SIG-M5 (cell line): ENCODE measurements at places on chromosomes 7 and 10.

GRCh38 chr10:123146013-123146893 is 1.7 kb upstream of the HMX2 start:
- DNase-seq = no peak

DNA sequence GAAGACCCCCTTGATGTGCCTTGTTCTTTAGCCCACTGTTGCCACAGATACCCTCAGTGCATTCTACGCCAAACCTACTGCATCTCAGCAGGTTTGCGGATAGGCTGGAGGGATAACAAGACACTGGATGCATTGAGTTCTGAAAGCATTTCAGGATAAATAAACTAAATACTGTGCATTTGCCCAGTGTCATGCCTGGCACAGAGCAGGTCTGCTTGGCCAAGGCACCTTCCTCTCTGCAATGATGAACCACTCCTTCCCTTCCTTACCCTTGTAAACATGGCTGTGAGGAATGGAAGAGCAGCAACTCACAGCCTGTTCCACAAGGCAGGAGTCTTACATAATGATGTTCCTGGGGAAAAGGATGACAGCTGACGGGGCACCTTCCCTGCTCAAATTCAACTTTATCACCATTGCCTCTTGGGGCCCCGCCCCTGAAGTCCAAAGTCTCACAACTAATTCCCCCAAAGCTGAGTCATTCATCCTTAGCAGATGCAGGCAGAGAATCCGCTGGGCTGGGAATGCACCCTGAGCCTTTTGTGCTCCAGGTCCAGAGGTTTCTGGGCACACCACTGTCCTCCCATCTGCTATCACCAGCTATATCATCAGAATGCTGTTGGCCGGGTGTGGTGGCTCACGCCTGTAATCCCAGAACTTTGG is 11.6 kb downstream of the DDX56 start:
- no peak for DNase-seq

DNA sequence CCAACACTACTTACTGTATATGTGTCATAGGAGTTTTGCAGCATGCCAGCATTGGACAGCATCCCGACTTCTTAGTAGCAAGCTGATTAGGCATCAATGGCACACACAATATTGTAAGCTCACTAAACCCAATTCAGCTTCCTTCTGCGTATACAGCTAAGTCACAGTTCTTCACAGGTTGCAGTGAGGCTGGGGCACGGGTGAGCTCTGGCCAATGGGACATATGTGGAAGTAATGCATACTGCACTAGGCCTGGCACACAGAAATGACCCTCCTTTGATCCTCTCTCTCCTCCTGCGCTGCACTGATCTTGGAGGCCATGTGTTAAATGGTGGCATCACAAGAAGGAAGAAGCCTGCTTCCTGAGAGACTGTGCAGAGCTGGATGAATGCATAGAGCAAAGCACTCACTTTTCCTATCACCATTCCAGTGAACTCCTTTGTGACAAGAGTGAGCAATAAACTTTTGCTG is 11.9 kb downstream of the RAB11FIP2 start:
- no peak for DNase-seq

DNA sequence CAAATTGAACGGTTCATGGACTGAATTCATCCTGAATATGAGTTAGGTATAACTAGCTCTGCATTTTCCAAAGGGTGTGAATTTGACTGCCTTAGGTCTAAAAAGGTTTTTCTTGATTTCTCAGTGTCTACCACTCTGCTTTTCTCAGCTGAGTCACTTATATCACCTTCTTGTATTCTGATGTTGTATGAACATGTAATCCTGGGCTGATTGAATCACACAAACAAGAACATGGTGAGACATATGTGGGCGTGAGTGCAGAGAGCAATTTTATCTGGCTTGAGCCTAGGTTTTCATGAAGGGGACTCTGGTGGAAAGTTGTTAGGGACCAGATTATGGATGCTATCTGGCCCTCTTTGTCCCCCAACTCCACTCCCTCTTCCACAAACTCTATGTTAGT is 239.8 kb downstream of the SUGCT start:
- DNase-seq = no peak

DNA sequence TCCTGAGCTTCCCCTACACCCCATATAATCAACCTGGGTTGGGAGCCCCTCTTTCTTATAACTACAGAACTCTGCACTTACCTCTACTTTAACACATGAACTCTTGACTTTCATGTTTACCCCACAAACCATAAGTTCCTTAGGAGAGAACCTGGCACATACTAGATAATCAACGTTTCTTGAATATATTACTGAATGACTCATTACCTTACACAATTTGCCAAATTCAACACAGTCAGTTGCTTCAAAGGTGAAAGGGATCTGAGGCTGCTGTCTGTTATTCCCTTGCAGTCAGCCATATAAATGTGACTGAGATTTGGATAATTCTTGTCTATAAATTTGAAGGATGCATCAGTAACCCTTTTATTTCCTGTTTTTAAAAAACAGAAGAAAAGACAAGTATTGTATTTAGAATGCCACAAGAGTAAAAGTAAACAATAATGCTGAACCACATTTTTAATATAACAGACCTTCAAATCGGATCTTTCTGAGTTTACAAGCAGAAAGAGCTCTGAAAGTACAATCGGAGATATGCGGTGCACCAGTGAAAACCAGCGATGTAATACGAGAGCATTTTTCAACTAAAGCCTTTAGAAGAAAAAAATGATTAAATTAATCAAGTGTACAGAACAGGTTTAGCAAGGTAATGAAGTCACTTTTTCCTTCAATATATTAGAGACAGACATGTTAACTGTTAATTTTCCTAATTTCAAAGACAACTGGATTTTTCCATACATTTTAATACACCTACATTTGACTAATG is 29.5 kb upstream of the LRRC17 start:
- no peak for DNase-seq

- DNase-seq = no peak
These were observed 24.3 kb upstream of the NKX6-2 start for GRCh38 chr10:132810141-132810806.

GRCh38 chr10:34612938-34613337 is 202.2 kb downstream of the PARD3 start:
- no peak for DNase-seq

GRCh38 chr10:137031-137430 is 1.8 kb downstream of the ZMYND11 start:
- no peak for DNase-seq

GRCh38 chr10:98212196-98212595 is 55.8 kb downstream of the LOXL4 start:
- no peak for DNase-seq

- DNase-seq = no peak
These were observed 505.1 kb upstream of the FOXK1 start for GRCh38 chr7:4177001-4177400.

DNA sequence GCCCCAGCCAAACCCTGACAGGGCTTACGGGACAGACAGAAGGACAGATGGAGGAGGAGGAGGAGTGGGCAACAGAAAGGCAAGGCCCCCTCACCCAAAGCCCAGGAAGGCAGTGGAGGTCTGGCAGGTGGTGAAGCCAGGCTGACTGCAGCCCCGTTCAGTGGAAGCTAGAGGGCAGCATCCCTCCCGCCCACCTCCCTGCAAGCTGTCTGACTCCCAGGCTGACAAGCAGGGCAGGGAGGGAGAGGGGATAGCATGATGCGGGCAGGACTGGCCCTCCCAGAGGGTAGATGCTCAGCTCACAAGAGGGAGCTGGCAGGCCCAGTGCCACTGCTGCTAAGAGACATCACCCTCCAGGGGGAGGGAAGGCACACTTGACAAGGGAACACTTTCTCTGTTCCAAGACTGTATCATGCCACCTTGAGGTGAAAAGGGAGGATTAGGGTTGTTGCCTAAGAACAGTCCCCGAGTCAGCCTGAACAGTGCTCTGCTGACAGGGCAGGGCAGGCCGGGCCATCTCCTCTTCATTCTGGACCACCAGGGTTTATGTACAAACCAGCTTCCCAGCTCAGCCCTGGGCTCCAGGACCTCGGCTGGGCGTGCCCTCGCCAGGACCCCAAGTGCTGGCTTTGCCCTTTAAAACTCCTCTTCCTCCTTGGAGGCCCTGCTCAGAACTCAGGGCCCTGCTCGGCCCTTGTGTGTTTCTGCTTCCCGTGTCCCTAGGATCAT is 61.8 kb downstream of the RASGEF1A start:
- no peak for DNase-seq

- no peak for DNase-seq
These were observed 149.2 kb downstream of the GNAT3 start for GRCh38 chr7:80362677-80363076.

DNA sequence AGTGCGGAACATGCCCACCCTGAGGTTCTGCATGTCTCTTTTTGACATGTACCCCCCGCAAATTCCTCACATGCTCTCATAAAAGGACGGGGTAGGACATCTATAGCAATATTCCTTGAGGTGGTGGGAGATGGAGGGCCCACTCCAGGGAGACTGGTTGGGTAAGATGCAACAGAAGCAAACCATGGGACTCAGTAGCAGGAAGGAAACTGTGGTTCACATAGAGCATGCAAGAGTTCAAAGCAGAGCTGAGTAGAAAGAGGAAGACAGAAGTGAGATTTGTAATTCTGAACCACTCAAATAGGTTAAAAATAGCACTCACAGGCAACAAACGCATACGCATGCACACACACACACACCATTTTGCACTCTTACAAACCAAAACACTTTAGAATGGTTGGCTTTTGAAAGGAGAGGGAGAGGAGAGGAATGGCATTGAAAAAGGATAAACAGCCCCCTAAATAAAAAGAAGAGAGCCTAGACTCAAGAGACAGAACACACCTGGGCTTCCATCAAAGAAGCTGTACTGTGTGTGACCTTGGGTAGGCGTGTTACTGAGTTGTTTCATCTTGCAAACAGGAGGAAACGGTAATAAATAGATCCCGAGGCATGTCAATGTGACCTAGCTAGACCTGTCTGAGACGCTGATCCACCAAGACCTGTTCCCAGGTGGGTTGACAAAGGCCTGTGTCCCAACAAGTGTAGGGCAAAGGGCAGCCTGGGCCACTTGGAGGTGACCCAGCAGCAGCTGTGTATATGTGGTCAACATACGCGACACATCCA is 77.6 kb upstream of the LRRC4 start:
- peak; percentile 89 for DNase-seq

GRCh38 chr7:2639695-2640481 is 8.1 kb downstream of the TTYH3 start:
- DNase-seq = no peak

DNA sequence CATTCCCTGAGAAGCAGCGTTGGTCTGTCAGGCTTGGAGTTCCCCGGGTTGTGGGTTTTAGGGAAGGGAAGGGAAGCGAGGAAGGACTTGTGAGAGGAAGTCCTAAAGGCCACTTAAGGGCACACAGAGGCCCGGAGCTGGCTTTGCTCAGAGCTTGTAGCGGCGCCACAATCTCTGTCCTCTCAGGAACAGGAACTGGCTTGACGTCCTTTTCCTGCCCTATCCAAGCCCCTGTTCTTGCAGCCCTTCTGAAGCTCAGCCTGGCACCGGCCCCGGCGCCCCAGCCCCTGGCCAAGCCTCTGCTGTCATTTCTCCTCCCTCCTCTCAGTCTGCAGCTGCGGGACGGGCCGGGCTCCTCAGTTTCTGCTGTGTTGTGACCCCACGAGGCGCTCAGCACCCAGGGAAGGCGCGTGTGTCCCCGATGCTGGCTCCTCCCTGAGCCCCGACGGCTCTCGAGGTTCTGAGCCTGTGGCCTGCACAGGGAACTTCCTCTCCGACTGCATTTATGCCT is at the start of gene GIMAP8:
Gene GIMAP8, plus strand, starts transcription at position 140 of the 511 bp plus-strand sequence. CDS start 16,069 bp downstream, outside the sequence.
- no peak for DNase-seq

GRCh38 chr10:19817231-19817933 is 1.1 kb downstream of the PLXDC2 start:
- no peak for DNase-seq

DNA sequence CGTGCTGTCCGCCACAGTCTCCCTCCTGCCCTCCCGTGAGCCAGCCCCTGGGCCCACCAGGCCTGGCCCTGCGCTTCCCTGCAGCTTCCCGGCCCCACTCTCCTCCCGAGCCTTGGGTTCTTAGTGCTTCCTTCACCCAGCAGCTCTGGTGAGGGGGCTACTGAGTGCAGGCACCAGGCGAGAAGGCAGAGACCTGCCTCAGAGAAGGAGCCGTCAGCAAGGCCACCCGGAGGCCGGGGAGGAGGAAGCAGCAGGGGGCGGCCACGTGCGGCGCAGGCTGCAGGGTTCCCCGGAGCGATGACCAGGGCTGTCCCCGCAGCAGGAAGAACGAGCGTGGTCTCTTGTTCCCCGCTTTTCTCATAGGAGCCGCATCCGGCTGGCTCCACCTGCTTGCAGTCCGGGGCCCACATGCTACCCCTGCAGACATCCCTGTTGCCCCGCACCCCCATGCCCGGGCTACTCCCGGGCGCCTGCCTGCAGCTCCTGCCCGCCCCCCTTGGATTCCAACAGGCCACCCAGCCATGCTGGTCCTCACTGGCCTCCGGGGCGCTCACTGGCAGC is 20.5 kb downstream of the YKT6 start:
- DNase-seq = no peak

GRCh38 chr7:155738652-155739537 is 73.4 kb downstream of the SHH start:
- DNase-seq = no peak

DNA sequence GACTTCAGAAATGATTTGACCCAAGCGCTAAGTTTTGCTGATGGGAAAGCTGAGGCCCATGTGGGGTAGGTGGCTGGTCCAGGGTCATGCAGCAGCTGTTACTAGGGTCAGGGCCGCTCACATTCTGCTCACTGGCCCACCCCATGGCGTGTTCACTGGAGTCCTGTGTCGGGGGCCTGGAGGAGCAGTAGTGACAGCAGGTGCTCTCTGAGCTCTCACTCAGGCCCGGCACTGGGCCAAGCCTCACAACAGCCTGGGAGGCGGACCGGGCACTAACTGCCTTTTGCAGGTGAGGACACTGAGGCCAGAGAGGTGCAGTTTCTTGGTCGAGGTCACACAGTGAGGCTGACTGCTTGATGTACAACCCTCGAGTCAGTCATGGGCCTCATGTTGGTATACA is 82.7 kb downstream of the GLRX3 start:
- no peak for DNase-seq

GRCh38 chr10:91144961-91145360 is 75.5 kb upstream of the PCGF5 start:
- no peak for DNase-seq

DNA sequence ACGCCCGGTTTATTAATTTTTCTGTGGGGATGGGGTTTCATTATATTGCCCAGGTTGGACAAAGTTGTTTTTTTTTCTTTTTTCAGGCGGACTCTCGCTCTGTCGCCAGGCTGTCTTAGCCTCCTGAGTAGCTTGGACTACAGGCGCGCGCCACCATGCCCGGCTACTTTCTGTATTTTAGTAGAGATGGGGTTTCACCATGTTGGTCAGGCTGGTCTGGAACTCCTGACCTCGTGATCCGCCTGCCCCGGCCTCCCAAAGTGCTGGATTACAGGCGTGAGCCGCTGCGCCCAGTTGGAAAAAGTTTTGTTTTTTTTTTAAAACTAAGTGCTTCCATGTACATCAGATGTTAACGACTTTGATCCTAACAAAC is 542 bp upstream of the ZNF394 start:
- DNase-seq = no peak

GRCh38 chr10:106714734-106715555 is 449.6 kb downstream of the SORCS1 start:
- no peak for DNase-seq

GRCh38 chr7:30173058-30173897 is 38.5 kb downstream of the MTURN start:
- no peak for DNase-seq
